ENCODE measurements at places on chromosomes 3 and 15.
A peak's percentile ranks its signal among the peaks of the same experiment; 100 is the strongest.

- no peak for DNase-seq
These were observed 1.3 kb downstream of the HIGD1A start for GRCh38 chr3:42802876-42803413.

DNA sequence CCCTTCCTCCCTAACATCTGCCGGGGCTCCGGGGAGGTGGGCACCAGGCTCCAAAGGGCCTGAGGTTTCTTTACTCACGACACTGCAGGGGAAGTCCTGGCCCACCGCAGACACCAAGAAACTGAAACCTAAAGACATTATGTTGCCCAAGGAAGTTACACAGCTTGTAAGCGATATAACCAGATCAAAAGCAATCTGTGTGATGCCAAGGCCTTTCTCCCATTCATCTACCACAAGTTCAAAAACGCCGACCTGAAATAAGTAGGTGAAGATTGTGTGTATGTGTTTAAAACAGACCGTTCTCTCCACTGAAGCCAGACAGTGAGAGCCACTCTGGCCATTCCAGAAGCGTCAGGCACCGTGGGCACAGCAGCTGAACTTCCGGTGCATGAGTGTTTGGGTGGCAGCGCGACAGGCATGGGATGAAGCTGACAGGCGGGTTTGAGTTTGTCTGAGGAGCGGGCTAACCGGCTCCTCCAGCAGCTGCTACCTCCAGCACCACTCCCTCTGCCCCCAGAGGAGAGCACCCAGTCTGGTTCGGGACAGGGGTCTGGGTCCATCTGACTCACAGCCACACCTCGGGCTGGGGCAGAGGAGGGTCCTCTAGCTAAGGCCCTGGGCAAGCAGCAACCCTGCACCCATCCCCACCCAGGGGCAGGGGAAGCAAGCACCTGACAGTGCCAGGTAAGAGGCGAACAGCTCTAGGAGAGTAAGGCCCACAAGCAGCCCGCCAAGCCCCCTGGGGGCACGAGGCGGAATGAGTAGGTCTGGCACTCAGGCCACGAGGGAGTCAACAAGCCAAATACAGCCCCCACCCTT, 1.3 kb downstream of the TNK2 start:
- DNase-seq, result no peak

DNA sequence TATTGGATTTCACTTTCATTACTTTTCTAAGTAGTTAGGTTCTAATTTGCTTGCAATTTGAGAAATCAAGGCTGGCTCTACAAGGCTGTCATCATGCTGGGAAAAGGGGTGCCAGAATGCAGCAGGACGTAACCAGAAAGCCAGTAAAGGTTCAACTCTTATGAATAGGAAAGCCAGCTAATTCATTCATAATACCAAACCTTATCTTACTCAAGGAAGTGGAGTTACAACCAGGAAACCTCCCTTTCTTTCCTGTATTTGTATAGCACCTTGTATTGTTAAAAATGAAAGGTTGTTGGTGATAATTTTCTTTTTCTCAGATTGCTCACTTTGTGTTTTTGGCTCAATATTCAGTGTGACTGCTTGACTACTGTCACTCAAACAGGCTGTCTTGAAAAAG, 109.4 kb downstream of the FILIP1L start:
- DNase-seq, result no peak

GRCh38 chr15:89946681-89947299, 34.0 kb upstream of the ARPIN start:
- no peak for DNase-seq

GRCh38 chr15:29008846-29009245, 123.1 kb downstream of the APBA2 start:
- DNase-seq, result no peak

- no peak for DNase-seq
These were observed 27.5 kb downstream of the ALCAM start for GRCh38 chr3:105394177-105394576.

DNA sequence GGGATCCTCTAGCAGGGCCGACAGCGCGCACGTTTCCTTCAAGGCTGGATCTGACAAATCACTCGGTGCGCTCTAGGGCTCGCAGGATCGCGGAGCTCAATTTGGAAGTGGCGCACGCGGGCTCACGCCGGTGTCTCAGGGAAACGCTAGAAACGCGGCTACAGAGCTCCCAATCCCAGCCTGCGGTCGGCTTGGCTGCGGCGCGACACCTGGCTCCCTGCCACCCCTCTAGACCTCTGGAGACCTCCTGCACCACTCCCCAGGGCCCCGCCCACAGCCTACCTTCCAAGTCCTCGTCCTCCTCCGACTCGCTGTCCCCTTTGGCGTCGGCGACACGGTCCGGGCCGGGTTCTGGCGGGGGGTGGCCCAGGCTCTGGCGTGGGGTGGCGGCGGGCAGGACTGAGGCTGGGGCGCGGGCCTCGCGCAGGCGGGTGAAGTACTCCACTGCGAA, 596 bp downstream of the PRKAR2A start:
- no peak for DNase-seq

DNA sequence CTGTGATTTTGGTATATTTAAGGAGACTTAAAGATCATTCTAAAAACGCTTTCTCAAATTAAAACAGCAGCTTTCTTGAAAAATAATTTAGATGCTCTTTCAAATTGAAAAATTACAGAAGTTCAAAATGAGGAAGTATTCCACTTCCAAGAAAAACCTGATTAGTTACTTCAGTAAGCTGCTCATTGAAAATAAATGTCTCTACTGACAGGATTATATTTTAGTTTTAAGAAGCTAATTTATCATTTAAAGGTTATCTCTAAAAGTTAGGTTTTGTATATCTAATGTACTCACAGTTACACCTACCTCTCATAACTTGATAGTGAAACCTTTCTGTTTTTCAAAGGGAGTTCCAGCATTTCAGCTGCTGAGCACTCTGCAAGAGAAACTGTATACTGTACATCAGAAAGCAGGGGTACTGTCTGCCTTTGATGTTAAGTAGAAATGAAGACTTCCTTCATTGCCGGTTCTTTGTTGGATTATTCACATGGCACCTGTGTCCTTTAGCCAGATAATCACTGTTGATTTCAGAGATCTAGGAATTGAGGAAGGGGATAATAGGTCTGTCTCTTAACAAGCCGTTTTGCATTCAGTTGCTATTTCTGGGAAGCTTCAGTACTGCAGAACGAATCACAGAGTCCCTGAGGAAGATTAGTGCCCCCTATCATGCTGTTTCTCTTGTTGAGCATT, 161.6 kb downstream of the TCF12 start:
- no peak for DNase-seq

DNA sequence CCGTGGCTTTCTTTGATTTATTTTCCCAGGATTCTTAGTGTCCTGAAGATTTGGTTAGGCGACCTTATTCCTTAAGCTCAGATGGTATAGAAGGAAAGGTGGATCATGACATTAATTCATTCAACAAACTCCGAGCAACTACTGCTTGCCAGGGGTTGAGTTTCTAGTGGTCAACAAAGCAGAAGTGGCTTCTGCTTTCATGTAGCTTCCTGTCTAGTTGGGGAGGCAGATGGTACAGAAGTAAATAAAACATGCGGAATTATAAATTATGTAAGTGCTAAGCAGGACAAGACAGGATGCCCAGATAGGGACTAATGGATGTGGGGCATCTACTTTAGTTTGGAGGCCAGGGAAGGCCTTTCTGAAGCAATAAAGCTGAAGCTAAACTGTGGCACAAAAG, 15.6 kb downstream of the EEFSEC start:
- DNase-seq, result no peak

GRCh38 chr3:53592862-53593261, 98.5 kb downstream of the CACNA1D start:
- DNase-seq, result no peak

DNA sequence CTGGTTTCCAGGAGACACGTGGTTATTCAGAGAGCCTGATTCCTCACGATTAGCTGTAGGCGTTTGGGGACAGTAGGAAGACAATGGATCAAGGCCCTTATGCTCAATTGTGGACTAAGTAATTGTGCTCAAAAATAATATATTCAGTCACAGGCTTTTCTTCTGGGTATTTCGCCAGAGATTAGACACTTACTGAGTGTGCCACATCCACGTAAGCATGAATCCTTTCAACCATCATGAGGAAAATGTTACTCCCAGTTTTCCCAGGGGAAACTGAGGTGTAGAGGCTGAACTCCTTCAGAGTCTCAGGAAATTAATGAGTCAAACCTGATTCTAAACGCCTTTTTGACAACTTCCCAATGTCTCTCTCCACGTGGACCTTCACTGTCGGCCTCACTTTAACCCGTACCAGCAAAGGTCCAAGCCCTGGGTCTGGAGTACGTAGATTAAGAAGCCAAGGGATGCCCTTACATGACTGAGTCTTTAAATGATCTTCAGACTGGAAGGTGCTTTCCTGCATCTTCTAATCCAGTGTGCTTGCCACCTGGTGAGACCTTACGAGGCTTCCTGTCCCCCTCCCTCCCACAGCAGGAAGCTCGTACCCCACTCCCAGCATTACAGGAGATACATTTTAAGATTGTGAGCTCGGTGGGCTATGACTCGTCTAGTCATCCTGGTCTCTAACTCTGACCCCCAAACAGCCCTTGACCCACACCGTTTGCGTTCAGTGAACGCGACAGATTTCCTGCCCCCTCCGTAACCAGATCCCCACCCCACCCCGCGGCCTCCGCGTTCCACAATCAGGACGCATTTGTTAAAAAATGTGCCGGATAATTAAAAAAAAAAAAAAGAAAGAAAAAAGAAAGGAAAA, 1.7 kb downstream of the PKM start:
- no peak for DNase-seq

- peak; percentile 21 for DNase-seq
These were observed 171.8 kb upstream of the EIF1B start for GRCh38 chr3:40137591-40138295.

Measured in AG04449 (cell line).